NCI-H510A (cell line): ENCODE measurements at places on chromosomes 11 and 22.
A peak's percentile ranks its signal among the peaks of the same experiment; 100 is the strongest.

DNA sequence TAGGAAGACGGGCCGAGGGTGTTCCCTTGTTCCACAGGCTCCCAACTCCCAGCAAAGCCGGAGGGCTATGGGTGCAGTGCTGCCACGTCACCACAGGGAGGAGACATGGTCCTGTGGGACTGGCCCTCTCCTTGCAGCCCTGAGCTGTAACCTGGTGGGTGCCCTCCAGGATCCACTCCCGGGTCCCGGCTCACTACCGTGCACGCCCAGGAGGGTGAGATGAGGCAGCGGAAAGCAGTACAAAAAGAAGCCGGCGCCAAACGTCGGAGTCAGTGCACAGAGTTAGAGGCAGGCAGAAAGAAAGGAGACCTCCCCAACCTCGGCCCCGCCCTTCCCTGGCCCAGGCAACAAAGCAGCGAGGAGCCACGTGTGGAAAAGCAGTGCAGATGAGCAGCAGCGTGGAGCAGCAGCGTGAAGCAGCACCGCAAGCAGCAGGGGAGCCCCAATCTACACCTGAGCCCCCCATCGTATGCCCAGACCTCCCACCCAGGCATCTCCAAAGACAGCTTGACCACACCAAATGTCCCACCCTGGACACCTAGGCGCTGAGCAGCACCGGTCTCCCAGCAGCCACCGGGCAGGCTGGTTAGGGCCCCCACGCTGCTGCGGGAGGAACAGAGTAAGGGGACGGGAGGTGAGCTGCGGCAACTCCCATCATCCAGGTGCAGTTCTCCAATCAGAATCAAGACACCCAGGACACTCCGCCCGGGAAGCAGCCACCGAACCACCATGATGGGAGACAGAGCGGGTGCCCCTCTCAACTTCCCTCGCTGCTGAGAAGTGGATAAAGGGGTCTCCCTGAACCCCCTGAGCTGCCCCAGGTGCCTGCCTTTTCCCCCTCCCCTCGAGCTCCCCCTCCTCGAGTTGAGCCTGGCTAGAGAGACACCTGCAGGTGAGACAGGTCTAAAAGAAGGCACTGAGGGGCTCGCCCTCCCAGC lies 28.8 kb downstream of the IGSF9B start:
- DNase-seq = peak; percentile 86

DNA sequence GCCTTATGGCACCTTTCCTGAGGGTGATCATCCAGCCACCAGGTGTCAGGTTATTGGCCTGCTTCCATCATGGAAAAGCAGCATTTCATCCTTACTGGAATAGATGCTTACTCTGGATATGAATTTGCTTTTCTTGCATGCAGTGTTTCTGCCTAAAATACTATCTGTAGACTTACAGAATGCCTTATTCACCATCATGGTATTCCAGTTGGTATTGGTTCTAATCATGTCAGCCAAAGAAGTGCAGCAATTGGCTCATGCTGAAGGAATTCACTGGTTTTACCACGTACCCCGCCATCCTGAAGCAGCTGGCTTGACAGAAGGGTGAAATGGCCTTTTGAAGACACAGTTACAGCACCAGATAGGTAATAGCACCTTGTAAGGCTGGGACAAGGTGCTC lies 194.2 kb downstream of the AASDHPPT start:
- DNase-seq = no peak

DNA sequence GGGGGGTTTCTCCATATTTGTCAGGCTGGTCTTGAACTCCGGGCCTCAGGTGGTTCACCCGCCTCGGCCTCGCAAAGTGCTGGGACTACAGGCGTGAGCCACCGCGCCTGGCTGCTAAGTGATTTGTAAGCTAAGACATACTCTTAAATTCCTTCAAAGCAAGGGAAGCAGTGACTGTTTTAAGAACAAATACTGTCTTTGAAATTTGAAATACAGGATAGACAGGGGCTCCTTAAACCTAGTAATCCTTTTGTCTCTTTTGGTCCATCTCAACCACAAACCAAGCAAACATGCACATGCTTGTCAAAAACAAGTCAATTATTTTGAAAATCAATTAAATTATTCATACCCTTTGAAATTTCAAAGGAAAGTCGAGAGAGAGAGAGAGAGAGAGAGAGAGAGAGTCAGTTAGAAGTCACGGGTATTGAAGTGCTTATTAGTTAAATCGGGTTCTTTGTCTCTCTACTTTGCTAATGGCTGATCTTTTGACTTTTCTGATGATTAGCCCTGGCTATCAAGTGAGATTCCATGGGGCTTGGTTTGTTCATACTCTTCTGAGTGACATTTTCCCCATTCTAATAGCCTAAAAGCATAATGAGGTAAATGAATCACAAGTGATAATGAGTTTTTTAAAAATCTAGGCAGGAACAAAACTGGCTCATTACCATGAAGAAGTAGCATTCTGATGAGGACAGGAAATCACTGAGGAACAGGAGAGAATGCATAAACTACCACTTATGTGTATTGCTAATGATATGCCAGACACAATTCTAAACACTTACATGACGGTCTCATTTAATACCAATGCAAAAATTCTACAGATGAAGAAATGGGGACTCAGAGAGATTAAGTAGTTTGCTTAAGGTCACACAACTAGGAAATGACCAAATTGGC lies 48.0 kb downstream of the MCHR1 start:
- DNase-seq = no peak

GRCh38 chr11:104881117-104881794 lies 17.0 kb downstream of the CASP12 start:
- DNase-seq = no peak

DNA sequence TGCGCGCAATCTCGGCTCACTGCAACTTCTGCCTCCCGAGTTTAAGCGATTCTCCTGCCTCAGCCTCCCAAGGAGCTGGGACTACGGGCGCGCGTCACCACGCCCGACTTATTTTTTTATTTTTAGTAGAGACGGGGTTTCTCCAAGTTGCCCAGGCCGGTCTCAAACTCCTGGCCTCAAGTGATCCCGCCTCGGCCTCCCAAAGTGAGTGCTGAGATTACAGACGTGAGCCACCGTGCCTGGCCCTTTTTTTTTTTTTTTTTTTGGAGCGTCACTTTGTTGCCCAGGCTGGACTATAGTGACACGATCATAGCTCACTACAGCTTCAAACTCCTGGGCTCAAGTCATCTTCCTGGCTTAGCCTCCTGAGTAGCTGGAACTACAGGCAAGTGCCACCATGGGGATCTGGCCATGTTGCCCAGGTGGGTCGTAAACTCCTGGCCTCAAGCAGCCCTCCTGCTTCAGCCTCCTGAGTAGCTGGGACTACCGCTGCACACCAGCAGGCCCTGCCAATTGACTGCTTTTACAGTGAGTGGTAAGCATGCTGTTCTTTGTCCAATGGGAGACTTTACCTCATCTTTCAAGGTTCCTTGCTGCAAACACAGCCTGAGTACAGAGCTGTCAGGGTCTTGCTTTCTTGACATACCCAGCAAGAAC lies 600 bp upstream of the CENPM start:
- no peak for DNase-seq

DNA sequence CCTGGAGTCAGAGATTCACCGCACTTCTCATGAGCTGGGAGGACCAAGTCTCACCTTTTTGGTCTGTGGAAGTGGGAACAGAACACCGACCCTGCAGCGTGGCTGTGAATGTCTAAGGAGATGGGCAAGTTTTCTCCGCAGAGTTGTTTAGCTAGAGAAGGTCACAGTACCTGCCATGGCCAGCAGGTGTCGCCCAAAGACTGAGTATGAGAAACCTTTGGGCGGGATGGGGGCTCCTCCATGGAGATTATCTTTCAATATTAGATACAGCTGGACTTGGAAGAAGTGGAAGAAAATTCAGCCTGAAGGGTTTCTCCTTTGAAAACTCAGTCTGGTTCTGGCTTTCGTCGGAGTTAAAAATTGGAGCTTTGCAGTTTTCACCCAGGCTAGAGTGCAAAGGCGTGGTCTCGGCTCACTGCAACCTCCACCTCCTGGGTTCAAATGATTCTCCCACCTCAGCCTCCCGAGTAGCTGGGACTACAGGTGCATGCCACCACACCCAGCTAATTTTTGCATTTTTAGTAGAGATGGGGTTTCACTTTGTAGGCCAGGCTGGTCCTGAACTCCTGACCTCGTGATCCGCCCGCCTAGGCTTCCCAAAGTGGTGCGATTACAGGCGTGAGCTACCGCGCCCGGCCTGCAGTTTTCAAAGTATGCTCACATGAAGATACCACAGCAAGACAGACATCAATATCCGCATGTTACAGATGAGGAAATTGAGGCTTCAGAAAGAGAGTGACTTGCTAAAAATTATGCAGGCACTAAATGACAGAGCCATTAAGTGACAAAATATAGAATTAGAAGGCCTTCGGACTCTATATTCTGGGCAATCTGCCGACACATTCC lies 10.7 kb upstream of the DSCAML1 start:
- DNase-seq = no peak

- no peak for DNase-seq
Observed at GRCh38 chr11:110077831-110078325, 15.3 kb upstream of the ZC3H12C start.

GRCh38 chr22:36237462-36238372 lies 1.6 kb downstream of the APOL2 start:
- no peak for DNase-seq

DNA sequence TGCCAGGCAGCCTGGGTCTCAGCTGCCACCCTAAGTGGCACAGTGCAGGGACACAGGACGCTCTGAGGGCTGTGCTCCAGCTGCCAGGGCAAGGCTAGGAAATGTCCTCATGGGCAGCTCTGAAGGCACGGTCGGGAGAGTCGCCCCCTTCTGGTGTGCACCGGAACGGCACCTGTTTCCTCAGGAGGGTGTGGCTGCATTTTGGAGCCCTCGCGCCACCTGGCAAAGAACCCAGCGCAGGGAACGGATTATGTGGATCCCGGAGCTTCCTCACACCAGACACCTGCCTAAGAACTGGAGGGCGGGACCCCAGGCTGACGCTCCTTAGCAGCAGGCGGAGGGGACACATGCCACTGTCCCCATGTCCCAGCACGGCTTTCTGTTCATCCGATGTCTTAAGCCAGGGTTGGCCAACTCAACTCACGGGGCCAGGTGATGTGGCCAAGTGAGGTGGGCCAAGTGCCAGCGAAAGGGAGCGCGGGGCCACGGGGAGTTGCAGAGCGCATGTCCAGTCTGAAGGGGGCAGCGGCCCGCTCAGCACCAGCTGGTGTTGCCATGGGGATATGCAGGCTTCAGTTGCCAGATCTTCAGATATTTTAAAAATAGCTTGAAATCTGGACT lies 5.1 kb upstream of the SLC22A8 start:
- DNase-seq = no peak

- DNase-seq = no peak
Observed at GRCh38 chr11:101949680-101950220, 33.4 kb upstream of the ANGPTL5 start.

DNA sequence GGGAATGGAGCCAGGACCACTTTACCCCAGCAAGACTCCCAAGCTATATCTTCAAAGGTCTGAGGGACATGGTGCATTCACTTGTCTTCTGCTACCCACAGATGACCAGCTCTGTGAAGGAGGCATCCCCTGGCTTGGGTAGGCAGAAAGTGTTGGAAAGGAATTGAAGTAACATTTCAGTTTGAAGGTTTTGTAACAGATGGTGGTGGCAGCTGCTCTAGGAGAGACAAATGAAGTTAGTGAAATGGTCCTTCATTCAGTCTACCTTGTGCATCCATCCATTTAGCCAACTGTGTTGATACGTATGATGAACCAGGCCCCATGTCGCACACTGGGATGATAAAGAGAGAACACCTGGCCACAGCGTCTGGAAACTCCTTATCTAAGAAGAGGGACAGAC lies 140.5 kb downstream of the COMMD9 start:
- DNase-seq = no peak

DNA sequence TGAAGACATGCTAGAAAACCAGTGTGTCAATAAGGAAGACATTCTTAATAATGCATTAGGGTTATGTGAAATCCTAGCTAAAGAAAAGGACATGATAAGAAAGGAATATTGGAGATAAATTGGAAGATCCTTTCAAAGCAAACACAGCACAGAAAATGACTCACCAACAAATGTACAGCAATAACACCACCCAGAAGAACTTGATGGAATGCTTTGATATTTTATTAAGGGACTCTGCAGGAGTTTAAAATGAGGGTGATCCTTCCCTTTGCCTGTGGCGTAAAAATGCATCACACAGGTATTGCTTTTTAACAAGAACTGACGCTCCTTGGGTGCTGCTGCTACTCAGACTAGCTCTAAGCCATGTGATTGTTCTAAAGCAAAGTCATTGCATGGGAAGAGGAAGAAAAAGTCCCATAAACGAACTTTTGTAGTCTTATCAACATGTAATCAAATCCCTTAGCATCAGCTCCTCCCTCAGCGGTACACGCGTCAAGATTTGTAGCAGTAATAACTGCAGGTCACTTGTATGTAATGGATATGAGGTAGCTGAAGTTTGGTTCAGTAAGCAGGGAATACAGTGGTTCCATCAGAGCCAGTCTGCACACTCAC lies 48.4 kb upstream of the EED start:
- no peak for DNase-seq

DNA sequence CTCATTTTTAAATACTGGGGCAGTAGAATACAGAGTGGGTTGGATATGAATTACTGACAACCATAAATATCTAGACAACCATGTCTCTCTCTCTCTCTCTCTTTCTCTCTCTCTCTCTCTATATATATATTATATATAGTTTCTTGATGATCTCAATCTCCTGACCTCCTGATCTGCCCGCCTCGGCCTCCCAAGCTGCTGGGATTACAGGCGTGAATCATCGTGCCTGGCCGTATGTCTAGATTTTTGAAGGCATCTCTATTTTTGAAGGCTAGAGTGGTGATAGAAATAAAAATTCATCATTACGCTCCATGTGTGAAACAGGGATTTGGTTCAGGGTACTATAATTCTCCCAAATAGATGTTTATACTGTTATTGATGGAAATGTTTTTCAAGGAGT lies 84.1 kb downstream of the DDX10 start:
- DNase-seq = no peak

DNA sequence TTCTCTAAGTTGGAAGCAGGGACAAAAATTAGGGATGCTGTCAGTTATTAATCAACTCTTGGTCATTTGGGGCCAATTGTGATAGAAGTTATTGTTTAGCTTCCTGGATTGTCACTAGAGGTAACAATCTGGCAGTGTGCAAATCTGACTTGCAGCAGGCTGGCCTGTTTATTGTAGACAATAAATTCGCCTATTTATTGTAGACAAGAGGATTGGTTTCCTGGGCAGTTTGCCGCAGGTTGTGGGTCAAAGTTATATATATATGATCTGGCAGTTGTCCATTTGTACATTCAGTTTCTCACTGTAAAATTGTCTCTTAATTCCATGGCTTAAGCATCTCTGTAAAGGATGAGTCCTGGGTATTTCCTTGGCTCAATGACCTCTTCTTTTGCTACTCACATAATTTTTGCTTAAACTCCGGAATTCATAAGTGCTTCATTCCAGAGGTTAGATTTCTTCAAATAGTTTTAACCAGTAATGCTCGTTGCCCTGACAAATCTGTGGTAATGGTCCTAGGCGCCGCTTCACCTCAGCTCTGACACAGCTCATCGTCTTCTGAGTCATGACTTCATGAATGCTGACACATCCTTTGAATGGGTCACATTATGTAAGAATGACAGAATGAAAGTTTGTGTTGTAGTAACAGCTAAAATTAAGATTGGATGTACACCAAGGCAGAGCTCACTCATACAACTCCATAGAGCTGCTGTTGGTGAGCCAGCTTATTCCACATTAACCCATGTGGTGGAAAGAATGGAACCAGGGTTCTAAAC lies 7.8 kb upstream of the MMP3 start:
- no peak for DNase-seq

GRCh38 chr11:32487270-32487669 lies 51.9 kb upstream of the WT1 start:
- DNase-seq = no peak
